ENCODE measurements at places on chromosomes 2 and 18. TPM values are rescaled to one million over a fixed set of nuclear protein-coding genes. Genes with fewer than 3 reads are reported as not detected.
A peak's percentile ranks its signal among the peaks of the same experiment; 100 is the strongest.

- H3K4me1 ChIP-seq: no peaks in the 10 kb centered on the region
- DNase-seq: no peak
- no peaks in the 10 kb centered on the region for H3K36me3 ChIP-seq
- no peaks in the 10 kb centered on the region for H3K27me3 ChIP-seq
- H3K4me3 ChIP-seq: no peak overlapping the region
Observed at GRCh38 chr18:33593261-33593660, 15.2 kb downstream of the ASXL3 start.

CYP26B1 gene
- polyA plus RNA-seq: 1.5 TPM

MYCN gene
- polyA plus RNA-seq: 2.7 TPM

NEU2 gene
- polyA plus RNA-seq: not detected

- H3K4me3 ChIP-seq: no peak overlapping the region
- no peaks in the 10 kb centered on the region for H3K27me3 ChIP-seq
- DNase-seq: no peak
- H3K27ac ChIP-seq: no peak overlapping the region
Observed at GRCh38 chr18:55289775-55290174, 298.2 kb downstream of the TCF4 start.

- H3K27ac ChIP-seq: no peak overlapping the region
- H3K27me3 ChIP-seq: no peaks in the 10 kb centered on the region
- H3K4me1 ChIP-seq: no peaks in the 10 kb centered on the region
- no peak overlapping the region for H3K4me3 ChIP-seq
Observed at GRCh38 chr18:65227970-65228369, 522.8 kb upstream of the CDH7 start.

UBE2E3 gene
- polyA plus RNA-seq: 96.3 TPM

CABYR gene
- polyA plus RNA-seq: 1.8 TPM

DNA sequence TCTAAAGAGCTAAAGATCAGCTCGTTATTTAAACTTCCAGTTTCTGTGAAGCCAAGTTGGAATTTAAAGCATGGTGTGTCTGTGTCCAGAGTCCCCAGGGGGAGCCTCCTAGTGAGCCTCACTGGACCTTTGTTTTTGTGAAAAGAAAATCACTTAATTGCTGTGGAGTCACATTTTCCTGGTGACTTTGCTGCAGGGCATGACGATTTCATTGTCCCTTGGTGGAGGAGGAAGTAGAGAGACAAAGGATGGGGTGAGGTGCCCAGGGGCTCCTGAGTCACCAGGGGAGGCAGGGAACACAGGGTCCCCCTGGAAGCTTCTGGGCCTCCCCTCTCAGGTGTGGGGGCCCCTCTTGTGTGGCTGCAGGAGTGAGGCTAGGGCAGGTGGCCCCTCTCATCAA is 19.7 kb downstream of the ATP6V1C2 start:
- no peak overlapping the region for H3K4me3 ChIP-seq
- H3K36me3 ChIP-seq: no peaks in the 10 kb centered on the region
- DNase-seq: no peak
- no peaks in the 10 kb centered on the region for H3K4me1 ChIP-seq

DNA sequence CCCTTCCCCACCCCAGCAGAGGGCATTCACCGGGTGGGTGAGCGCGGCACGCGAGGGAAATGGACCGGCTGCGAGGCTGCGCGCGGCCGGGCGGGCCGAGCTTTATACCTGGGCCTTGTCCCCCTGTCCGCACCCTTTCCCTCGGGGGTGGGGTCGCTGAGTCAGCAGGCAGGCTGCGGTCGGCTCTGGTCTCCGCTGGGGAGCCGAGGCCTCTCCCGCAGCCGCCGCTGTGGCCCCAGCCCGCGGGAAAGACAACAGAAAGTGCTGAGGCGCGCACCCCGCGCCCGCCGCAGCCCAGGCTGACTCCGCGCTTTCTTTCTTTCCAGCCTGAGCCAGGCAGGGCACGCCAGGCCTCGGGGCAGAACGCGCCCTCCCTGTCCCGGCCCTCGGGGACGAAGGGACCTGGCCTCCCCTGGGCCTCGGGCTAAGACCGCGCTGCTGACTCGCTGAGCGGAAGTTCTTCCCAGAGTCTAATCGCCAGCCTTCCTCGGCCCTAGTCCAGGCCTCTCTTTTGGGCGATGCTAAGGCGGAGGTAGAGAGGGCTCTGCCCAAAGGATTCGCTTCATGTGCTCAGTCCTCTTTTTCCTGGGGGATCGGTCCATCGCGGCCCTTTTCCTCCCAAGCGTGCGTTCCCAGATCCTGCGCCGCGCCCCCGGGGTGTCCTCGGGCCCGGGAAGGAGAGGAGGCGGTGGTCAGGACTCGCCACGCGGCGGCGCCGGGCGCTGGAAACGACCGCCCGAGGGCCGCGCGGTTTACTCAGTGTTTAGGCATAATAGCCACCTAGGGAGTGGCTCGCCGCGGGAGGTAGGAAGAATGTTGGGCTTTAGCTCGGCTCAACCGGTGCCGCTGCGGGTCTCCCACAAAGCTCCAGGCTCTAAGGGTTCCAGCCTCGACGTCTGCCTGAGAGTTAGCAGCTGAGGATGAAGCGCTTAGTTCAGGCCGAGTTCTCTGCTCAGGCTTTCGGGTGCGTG is at the start of gene CRYBA2:
Gene CRYBA2 (minus strand): TSS at position 78 of the 971 bp plus-strand sequence. CDS start 246 bp downstream, outside the sequence.
- no peak within 1 kb of the TSS for H3K27ac ChIP-seq
- no peak for DNase-seq
- no peaks in the 10 kb centered on the region for H3K36me3 ChIP-seq
- no peak within 1 kb of the TSS for H3K4me3 ChIP-seq
- peaks cover 2% of the 10 kb centered on the region for H3K4me1 ChIP-seq

ACMSD gene
- not detected for polyA plus RNA-seq

DNA sequence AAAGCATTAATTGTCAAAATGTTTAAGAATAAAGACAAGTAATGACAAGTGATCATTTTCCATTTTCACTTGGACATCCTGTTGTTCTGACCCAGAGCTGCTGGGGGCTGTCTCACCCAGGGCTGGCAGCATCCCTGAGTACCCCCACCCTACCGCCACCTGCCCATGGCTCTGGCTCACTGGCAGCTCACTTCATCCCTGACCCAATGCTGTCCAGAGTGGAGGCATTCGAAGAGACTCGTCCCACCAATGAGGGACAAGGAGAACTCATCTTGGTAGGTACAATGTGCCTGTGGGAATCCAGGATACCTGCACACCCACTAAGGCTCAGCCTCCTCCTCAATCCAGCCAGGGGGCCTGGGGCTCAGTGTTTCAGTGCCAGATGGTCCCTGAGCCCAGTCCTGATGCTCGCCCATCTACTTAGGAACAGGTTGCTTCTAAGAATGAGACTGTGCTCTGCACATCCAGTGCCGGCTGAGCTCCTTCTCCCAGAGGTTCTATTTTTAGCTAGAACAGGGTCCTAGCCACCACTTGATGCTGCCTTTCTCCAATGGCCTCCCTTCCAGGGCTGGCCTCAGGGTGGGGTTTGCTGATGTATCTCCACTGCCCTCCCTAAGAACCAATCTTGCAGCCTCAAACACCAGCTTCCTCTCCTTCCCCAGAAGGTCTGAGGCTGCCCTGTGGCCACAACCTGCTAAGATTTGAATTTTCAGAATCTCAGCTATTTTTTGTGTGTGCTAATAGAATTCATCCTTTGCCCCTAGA is 53.7 kb downstream of the ADD2 start:
- H3K4me1 ChIP-seq: no peaks in the 10 kb centered on the region
- H3K27me3 ChIP-seq: no peaks in the 10 kb centered on the region
- H3K4me3 ChIP-seq: no peak overlapping the region
- no peak overlapping the region for H3K27ac ChIP-seq

RFTN2 gene
- polyA plus RNA-seq: 13.4 TPM

DNA sequence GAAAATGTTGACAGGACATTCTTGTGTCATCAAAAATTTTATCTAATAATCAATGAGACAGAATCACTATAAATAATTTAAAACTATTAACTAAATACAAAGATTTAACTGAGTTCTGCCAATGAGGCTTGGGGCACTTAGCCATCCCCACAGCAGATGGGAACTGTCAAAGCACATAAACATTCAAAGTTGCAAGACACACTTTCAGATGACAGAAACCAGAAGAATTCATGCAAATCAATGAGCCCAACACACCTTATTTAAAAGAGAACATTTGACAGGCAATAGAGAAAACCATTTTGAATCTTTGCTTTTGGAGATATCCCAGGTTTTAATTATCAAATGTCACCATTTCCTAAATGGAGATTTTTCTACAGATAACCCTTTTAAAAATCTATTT is 566.2 kb downstream of the IRS1 start:
- H3K27me3 ChIP-seq: no peaks in the 10 kb centered on the region
- H3K4me3 ChIP-seq: no peak overlapping the region
- H3K36me3 ChIP-seq: no peaks in the 10 kb centered on the region
- H3K4me1 ChIP-seq: no peaks in the 10 kb centered on the region

- H3K4me1 ChIP-seq: peaks cover 9% of the 10 kb centered on the region
- H3K27ac ChIP-seq: peak overlapping the region; percentile 17
- H3K36me3 ChIP-seq: no peaks in the 10 kb centered on the region
Observed at GRCh38 chr2:290090-290722, 2.3 kb upstream of the ALKAL2 start.

TNP1 gene
- not detected for polyA plus RNA-seq

GRCh38 chr2:46171411-46171953 is 125.7 kb upstream of the EPAS1 start:
- no peak overlapping the region for H3K27ac ChIP-seq
- DNase-seq: no peak
- H3K27me3 ChIP-seq: no peaks in the 10 kb centered on the region
- no peaks in the 10 kb centered on the region for H3K36me3 ChIP-seq

AP1S3 gene
- 5.6 TPM for polyA plus RNA-seq

DNA sequence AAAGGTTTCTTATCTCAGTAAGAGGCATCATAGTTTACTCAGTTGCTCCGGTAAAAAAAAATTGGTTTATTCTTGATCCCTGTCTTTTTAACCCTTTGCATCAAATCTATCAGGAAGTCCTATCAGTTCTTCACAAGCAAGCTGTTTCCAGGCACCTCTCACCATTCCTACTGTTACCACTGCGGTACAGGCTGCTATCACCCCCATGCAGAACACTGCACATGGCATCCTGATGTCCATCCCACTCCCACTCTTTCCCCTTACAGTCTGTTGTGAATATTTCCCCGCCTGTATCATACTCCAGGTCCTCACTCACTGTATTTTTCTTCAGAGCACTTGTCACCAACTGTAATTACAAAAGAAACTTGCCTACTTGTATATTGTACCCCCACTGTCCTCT is 5.3 kb upstream of the CNRIP1 start:
- DNase-seq: no peak
- H3K4me1 ChIP-seq: peaks cover 3% of the 10 kb centered on the region
- H3K36me3 ChIP-seq: no peaks in the 10 kb centered on the region
- no peaks in the 10 kb centered on the region for H3K27me3 ChIP-seq

REG1A gene
- polyA plus RNA-seq: 0.24 TPM

DNA sequence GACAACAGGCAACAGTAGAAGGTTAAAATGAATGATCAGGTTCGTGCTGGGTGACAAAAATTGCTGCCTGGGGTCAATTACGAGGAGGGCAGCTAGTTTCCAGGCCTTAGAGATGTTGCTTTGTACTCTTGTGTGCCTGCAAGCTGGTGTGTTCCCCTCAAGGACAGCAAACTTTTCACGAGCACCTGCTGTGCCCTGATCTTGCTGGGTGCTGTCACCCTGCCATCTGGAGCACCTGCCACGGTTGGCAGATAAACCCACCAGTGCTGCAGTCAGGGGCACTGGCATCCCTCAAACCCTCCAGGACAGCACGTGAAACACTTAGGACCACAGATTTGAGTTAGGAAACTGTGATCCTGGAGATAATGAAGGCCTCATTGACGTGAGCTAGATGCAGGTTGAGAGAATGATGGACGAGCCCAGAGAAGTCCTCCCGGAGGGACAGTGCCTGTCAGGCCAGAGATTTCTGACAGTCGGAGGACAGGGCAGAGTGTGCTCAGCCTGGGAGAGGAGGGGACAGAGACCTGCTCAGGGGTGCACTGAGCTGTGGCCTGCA is 104.3 kb upstream of the RAB12 start:
- H3K27me3 ChIP-seq: no peaks in the 10 kb centered on the region
- H3K27ac ChIP-seq: no peak overlapping the region
- DNase-seq: no peak
- H3K4me3 ChIP-seq: no peak overlapping the region
- H3K4me1 ChIP-seq: no peaks in the 10 kb centered on the region

TMEM17 gene
- polyA plus RNA-seq: 3.0 TPM

KRTCAP3 gene
- polyA plus RNA-seq: 0.82 TPM

PRKAG3 gene
- polyA plus RNA-seq: not detected

IL36B gene
- polyA plus RNA-seq: not detected

MYOM1 gene
- 3.2 TPM for polyA plus RNA-seq

- H3K36me3 ChIP-seq: no peaks in the 10 kb centered on the region
- no peaks in the 10 kb centered on the region for H3K27me3 ChIP-seq
- no peak overlapping the region for H3K27ac ChIP-seq
- H3K4me3 ChIP-seq: no peak overlapping the region
- H3K4me1 ChIP-seq: peaks cover 1% of the 10 kb centered on the region
Observed at GRCh38 chr2:190532581-190532980, 1.9 kb downstream of the NEMP2 start.

- H3K27me3 ChIP-seq: no peaks in the 10 kb centered on the region
- no peak overlapping the region for H3K4me3 ChIP-seq
- no peaks in the 10 kb centered on the region for H3K4me1 ChIP-seq
- no peak overlapping the region for H3K27ac ChIP-seq
Observed at GRCh38 chr2:168392024-168392423, 64.0 kb upstream of the CERS6 start.

INPP5D gene
- polyA plus RNA-seq: 4.3 TPM

GRCh38 chr2:130341562-130342019 is 1.1 kb upstream of the IMP4 start:
- DNase-seq: no peak
- H3K27me3 ChIP-seq: no peaks in the 10 kb centered on the region
- H3K4me3 ChIP-seq: peak overlapping the region; percentile 79
- peak overlapping the region; percentile 85 for H3K27ac ChIP-seq

GRCh38 chr2:135023886-135024485 is 23.3 kb downstream of the MAP3K19 start:
- no peak overlapping the region for H3K4me3 ChIP-seq
- no peaks in the 10 kb centered on the region for H3K27me3 ChIP-seq
- no peaks in the 10 kb centered on the region for H3K4me1 ChIP-seq
- H3K36me3 ChIP-seq: no peaks in the 10 kb centered on the region
- no peak overlapping the region for H3K27ac ChIP-seq
- DNase-seq: no peak

DNA sequence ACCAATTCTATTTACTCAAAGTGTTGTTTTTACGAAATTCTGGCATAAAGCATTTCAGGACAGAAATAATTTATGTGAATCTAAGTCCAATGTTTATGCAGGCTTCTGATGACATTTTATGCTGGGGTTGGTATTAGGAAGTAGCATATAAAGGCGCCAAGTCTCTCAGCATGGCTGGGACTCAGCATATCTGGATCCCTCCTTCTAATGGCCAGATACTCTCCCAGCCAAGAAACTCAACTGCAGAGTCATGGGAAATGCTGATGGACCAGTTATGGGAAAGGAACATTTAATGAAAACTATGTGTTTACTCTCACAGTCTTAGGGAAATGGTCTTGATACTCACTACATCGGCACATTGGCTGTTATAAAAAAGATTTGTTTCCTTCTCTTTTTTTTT is 392.2 kb downstream of the ARHGAP15 start:
- H3K4me3 ChIP-seq: no peak overlapping the region
- no peak for DNase-seq
- no peaks in the 10 kb centered on the region for H3K27me3 ChIP-seq
- H3K4me1 ChIP-seq: peaks cover 9% of the 10 kb centered on the region
- no peaks in the 10 kb centered on the region for H3K36me3 ChIP-seq

SCN7A gene
- polyA plus RNA-seq: 31.2 TPM

Data from ovary (tissue), 10 donors.